NCI-H187 (cell line): ENCODE measurements at places on chromosomes 12 and 14.

GRCh38 chr14:49853572-49854375 is 1.2 kb upstream of the NEMF start:
- peak; percentile 83 for DNase-seq

DNA sequence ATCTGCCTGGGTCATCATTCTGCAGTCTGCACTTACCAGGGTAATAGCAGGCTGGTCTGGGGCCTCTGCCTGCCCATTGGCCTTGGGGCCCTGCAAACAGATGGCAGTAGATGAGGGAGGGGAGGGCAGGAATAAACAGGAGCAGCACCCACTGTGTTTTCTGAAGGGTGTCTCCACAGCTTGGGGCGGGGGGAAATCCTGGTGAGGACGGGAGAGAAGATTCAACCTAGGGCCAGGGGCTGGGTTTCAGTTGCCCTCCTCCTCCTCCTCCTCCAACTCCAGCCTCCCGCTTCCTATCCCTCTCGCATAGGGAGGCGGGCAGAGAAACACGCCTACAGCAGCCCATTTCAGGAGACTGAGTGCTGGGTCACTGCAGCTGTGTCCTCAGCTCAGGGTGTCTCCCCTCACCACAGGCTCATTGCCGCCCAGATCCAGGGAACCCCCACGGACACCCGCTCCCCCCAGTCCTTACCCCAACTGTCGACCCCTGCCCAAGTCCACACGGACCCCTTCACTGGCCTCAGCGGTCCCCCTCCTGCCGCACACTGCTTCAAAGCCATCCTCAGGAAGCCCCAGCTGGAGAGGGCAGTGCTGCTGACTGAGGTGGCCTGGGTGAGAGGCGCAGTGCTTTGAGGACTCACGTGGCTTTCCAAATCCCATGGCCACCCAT is 9.1 kb upstream of the KRT80 start:
- DNase-seq, result no peak

- DNase-seq, result no peak
Observed at GRCh38 chr12:88181881-88182280, 39.8 kb downstream of the TMTC3 start.

GRCh38 chr12:121581686-121582429 is 1.0 kb upstream of the KDM2B start:
- DNase-seq, result no peak

DNA sequence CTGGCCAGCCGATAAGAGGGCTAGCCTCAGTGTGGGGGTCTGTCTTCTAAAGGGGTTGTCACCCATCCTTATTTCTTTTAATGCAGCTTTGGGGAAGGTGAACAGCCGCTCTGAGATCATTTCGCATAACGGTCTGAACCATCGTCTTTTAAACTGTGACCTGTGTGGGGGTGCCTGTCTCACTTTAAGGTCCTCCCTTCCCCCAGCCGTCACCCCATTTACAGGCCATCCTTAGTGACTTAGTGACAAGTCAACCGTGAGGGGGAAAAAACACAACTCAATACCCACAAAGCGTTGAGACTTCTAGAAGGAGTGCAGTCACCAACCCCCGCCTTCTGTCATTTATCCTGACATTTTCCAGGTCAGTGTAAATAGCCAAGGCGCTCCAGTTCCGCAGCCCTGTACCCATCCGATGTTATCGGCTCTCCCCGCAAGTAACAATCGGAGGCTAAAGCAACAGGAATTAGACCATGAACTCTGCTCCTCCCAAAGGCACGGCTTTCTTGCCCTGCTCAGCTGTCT is 505 bp upstream of the DENND5B start:
- DNase-seq, result no peak
